ENCODE measurements at places on chromosomes 13 and 19.

DNA sequence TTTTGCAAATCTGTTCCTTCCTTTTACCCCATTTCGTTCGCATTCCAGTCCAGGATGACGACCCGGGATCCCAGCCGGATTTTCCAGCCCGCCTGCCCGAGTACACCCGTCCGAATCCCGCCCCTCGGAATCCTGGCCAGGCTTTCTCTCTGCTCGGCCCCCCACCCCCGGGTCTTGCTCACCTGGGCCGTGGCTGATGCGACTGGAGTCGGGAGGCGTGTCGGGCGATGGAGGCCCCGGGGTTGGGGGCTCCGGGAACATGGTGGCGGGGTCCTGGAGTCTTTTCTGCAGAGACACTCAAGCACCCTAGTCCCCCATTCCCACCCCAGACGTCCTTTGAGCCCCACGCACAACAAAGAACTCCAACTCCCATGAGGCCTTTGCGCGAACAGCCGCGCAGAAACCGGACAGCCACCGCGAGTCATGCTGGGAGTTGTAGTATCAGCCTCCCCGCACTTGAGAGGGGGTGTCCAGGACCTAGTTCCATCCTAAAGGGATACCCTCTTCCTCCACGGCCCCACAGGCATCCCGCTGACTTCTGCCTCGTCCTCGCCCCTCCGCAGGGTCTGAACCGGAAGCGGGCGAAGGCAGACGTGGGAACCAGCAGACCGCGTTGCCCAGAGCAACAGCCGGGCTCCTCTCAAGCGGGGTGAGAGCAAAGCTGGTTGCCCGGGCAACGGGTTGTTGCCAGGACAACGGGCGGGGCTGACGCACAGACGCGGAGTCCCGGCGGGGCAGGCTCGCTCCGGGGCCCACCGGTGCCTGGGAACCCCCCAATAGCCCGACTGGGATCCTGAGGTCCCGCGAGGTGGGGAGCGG, 1.1 kb downstream of the SYT5 start:
- peak; percentile 65 for DNase-seq

GRCh38 chr19:3813473-3814392, 27.6 kb upstream of the MATK start:
- no peak for DNase-seq

DNA sequence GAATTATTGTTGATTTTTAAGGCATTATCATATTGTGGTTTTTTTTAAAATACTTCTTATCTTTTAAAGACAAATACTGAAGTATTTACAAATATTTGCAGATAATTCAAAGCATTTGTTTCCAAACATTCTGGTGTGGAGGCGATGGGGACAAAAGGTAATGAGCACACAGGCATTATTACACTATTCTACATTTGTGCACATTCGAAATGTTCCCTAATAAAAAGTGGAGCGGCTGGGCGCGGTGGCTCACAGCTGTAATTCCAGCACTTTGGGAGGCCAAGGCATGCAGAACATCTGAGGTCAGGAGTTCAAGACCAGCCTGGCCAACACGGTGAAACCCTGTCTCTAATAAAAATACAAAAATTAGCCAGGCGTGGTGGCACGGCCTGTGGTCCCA, 133.4 kb downstream of the FOXO1 start:
- no peak for DNase-seq

DNA sequence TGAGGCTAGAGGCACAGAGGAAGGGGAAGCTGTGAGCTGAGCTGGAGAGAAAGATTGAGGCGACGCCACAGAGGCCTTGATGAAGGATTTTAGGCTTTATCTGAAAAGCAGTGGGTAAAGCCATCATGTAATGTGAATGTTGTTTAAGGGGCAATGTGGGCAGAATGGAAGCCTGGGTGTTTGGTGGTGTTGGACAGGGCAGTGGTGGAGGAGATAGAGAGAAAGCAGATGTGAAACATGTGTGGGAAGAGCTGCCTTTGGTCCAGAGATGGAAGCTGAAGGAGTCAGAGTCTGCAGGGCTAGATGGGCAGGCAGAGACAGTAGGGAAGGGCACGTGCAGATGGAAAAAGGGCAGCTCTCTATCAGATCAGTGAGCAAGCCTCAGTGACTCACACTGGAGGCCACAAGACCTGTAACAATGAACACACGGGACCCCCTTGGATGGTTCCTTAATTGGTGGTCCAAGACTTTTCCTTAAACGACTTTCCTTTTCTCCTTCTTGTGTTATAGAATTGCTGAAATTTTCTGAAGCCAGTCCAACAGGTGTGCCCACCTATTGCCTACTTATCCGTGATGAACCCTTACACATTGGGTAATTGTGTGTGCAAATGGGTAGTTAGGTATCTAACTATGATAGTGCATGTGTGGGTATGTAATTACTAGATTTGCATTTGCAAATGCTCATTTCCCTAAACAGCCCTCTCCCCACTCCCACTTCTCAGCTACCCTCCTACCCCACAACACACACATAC, 21.7 kb downstream of the ZNF536 start:
- DNase-seq = no peak

DNA sequence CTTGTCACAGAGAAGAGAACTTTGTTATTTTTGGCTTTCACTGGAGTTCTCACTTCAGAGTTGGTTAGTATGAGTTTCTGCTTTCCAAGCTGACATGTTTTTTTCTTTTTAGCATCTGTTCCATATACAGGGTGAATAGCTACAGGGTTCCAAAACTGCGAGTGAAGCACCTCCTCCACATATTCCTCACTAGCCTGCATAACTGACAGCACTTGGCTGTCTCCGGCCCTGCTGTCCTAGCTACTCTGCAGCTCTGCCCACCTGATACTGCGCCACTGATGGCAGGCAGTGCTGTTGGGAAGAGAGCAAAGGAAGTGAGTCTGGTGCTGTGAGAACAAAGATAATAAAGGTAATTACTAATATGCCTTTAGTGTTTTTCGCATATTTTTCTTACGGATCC, 6.8 kb downstream of the ATP8A2 start:
- DNase-seq = no peak

- DNase-seq = no peak
These were observed 326.0 kb downstream of the GPC6 start for GRCh38 chr13:93552596-93552995.

DNA sequence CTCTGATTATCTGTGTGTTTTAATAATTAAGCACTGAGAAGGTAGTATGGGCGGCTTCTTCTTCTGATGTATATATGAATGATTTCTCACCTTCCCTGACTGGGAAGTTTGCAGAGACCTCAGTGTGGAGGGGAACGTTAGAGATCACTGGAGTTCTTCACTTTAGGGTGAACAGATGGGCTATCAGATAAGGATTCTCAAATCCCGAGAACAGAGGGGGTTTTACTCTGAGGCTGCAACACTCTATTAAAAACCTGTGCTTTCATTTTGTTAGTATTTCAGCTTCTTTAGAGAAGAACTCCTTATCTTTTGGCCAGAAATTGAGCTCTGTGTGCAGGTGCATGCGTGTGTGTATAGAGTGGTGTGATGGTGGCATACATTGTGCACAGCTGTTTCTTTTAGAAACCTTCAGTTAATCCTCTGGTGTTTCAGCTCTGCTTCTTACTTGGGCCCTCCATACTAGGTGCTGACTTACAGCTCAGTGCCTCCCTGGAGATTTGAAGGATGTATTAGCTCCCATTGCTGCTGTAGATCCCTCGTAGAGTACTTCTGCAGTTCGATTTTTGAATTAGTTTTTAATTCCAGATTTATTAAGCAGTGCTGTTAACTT, 45.3 kb upstream of the PCDH9 start:
- DNase-seq = no peak

GRCh38 chr13:50676602-50677001, 166.9 kb downstream of the DLEU7 start:
- DNase-seq = no peak

DNA sequence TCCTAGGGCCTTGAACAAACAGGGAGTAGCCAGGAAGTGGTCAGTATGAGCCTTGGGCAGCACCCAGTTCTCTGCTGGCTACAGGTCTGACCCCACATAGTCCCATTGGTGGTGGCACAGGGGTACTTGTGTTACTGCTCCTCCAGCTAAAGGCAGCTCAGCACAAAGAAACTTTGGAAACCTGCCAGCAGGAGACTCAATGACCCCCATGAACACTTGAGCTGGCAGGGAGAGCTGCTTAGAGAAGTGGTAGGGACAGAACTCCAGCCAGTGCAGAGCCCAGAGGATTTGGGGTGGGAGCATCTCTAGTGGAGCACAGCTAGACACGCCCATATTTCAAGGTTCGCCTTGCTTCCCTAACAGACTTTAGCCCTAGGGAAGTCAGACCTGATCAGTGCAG, 10.4 kb upstream of the ZNF586 start:
- DNase-seq = no peak

DNA sequence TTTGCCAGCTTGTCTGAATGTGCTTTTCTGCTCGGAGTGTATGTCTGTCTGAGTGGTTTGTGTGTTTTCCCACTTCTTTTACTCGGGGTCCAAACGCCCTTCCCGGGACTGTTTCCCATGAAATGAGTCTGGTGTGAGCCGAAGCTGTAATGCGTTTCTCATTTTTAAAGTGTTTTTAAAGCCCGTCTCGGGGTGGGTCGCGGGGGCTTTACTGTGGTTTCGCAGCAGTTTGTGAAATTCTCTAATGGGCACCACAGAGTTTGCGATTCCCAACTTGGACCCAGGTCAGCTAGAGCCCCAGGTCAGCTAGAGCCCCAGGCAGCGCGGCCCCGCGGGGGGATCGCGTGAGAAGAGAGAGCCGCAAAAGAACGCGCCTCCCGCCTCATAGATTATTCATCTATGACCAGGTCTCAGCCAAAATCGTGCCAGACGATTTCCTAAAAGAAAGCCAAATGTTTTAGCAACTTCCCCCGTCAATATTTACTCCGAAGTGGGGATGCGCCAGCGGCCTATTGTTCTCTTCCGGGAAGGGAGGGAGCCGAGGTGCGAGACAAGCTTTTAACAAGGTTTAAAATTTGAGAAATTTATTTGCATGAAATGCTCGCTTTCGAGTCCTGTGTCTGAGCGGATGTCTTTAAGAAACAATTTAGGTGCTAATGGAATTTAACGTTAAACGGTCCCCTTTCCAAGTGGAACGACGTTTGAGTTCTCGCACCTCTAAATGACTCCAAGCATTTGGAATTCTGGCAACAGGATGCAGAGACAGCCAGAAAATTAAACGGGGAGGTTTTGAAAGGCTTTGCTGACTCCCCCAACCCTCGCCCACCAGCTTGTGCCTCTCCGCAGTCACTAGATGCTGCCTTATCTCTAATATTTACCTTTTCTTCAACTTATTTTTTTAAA, 2.2 kb downstream of the ZIC2 start:
- DNase-seq = no peak

GRCh38 chr13:77528834-77529500, 6.5 kb upstream of the SCEL start:
- DNase-seq = no peak

GRCh38 chr13:87498681-87499080, 172.5 kb upstream of the SLITRK5 start:
- no peak for DNase-seq

- DNase-seq = no peak
These were observed 471 bp upstream of the ERVK3-1 start for GRCh38 chr19:58304748-58305064.

DNA sequence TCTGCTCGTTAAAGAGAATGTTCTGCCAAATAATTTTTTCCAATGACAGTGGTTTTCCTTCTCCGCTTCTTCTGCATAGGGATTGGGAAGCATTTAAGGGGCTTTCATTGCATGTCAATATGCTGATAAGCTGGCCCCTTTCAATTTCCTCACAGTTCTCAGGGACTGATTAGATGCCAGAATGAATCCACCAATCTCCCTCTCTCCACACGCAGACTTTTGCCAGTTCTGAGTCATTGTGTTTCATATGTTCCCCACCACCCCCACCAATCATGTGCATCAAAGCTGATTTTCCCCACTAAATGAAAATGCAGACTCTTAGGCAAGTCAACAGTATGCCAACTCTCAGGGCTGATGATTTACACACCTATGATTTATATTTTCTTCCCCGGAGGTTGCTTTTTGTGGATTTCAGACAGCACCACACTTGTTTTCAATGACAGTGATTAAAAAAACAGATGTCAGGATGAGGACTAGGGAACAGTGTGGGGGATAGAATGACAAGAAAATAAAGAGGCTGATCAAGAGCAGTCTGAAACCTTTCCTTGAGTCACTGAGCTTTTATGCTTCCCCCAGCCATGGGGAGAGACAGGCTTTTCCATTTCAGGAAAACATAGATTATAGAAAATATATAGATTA, 47.9 kb upstream of the C13orf42 start:
- DNase-seq = no peak

DNA sequence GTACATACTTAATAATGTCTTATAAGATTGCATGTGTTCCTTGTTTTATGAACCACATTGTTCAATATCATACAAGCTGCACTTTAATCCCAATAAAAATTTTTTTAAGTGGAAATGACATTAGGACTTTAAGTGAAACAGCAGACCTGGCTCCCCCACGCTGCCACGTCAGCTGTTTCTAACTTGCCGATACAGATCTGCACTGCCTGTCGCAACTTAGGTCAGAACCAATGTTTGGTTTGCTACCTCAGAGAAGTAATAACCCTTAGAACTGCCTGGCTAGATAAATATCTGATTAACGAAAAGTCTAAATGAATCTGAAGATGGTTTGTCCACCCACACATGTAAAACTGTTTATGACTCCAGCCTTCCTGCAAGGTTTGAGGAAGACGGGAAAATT, 327.5 kb upstream of the DACH1 start:
- DNase-seq = no peak

DNA sequence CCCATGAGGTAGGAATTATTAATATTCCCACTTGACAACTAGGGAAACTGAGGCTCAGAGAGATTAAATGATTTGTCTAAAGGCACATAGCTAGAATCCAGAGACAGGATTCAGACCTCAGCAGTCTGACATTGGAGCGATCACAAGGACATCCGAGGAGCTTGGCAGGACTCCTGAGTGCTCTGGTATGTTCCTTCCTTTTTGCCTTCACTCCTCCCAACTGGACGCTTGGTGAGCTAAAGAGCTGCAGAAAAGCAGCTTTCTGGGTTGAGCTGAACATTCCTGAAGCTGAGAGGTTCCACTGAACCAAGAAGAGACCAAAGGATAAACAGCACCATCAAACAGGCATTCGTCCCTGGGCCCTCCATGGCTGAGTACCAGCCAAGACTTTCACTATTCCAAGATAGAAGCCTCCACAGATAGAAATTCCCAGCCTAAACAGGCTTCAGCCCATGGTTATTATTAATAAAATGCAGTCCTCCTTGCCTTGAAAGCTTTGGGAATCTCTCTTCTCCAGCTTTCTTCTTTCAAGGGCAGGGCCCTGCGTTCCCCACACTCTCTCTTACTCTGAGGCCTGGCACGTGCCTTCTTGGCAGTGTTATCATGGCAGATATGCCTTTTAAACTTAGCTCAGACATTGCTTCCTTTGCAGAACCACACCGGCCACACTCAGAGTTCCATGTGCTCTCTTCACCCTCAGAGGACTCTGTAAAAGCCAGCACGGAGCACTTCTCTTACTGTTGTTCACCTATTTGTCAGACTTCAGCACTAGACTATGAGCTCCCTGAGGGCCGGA, 97.1 kb downstream of the CYSLTR2 start:
- DNase-seq = no peak

GRCh38 chr13:46386392-46387063, 524 bp downstream of the RUBCNL start:
- DNase-seq = no peak
